ENCODE measurements at places on chromosomes 2 and 18.

- no peak for DNase-seq
These were observed 15.8 kb downstream of the SLC8A1 start for GRCh38 chr2:40436093-40436475.

GRCh38 chr18:35215026-35215425 lies 25.8 kb upstream of the ZNF397 start:
- no peak for DNase-seq

DNA sequence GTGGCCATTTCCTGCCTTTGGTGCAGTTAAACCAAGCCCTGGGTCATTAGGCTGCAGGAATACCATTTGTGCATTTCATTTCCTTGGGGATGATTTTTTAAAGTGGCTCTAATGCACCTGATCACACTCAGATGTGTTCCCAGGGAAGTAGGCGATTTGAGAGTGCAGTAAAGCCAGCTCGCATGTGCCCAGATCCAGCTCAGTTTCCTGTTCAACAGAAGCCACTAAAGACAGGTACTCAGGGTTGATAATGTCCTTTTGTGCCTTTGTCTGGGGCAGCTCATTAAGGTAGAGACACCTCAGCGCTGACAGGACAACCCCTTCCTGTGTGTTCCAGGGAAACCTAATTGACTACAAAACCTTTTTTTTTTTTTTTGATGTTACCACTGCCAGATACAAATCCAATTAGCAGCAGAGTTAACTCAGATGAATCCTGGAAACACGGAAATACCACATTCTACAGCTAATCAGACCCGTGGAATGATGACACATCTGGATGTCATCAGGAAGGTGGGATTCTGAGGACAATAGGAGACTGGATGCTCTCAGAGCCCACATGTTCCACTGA lies 15.2 kb upstream of the CHRNA1 start:
- DNase-seq: no peak

- DNase-seq: no peak
These were observed 28.3 kb upstream of the GYPC start for GRCh38 chr2:126627643-126628042.

- DNase-seq: no peak
These were observed 2.4 kb downstream of the GLS start for GRCh38 chr2:190882856-190883582.

Data from amygdala (tissue), 56 donors.